WERI-Rb-1 (cell line): ENCODE measurements at places on chromosomes 4 and X.

DNA sequence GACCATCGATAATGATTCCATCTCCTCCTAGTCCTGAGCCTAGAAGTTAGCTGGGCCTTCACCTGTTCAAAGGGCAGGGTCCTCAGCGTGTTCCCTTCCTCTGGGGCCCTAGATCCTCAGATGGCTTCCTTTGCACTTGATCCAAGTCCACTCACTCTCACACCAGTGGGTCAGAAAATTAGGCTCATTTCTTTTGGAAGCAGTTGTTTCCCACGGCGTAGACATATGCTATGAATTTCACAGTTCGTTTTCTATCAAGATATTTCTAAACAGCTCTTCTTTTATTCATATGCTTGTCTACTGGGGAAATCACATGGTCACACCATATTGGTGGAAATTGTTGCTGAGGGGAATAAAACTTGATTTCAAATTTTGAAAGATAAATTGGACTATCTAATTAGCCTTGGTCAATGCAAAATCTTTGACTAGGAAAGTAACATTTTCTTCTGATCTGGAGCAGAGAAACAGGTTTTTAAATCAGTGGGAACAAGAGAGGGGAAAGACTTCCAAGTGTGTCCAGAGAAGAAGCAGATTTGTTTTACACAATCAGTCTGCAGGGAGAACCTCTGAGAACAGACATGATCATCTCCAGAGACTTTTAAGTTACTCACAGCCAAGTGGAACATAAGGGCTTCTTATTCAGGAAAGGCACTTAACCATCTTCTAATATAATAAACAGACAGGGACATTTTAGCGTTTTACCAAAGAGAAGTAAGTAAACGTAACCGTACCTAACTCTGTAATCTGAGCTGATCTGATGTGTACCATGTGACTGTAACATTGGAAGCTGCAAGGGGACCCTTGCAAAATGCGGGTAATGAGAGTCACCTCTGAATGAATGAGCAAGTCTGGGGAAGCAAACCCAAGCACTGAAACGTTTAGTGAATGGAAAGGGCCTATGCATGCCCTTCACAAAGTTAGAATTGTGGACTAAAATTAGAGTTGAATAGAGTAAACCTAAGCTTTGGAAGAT lies 455.7 kb upstream of the FAT1 start:
- no peak for DNase-seq

DNA sequence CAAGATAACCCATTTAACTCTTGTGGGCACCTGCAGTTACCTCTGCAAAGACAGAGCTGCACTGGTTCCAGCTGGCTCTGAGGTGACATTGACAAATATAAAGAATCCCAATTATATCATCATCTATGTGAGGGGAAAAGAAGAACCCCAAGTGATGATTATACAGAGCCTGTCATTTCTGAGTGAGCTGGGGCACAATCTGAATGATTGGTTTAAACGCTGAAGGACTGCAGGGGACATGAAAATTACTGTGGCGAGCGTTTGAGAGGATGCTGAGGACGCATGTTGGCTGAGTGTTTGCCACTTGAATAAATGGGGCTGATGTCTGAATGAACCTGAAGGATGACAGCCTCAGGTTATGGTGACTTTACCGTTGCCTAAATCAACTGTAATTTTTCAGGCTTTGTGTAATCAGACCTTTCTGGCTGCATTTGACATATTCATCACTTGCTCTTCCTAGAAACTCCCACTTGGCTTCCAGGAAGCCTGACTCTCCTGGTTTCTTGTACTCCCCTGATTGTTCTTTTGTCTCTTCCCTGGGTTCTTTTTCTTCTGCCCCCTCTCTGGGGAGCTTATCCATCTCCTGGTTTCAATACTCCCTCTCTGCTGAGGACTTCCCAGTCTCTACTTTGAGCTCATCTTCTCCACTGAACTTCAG lies 4.1 kb upstream of the HSD17B10 start:
- no peak for DNase-seq

GRCh38 chr4:24930151-24930550 lies 17.3 kb upstream of the CCDC149 start:
- DNase-seq, result no peak

GRCh38 chr4:152559641-152560040 lies 23.7 kb upstream of the FBXW7 start:
- no peak for DNase-seq

DNA sequence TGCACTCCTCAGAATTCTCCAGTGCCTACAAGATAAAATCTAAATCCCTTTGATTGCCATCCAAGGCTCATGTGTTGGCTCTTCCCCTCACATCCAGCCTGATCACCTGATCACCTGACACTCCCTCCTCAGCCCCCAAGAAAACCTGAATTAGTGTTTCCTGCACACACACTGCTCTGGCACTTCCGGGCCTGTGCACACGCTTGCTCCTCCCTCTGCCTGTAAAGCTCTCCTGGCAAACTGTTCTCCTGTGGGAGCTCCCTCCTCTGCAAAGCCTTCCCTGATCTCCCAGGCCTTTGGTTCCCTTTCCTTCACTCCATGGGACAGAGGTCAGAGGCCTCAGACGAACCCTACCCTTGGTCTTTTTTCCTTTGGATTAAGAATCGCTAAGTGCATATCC lies 19.9 kb downstream of the PHKA2 start:
- DNase-seq, result peak; percentile 14

- DNase-seq, result no peak
Measured at GRCh38 chr4:20883677-20884076, 183.4 kb downstream of the PACRGL start.

DNA sequence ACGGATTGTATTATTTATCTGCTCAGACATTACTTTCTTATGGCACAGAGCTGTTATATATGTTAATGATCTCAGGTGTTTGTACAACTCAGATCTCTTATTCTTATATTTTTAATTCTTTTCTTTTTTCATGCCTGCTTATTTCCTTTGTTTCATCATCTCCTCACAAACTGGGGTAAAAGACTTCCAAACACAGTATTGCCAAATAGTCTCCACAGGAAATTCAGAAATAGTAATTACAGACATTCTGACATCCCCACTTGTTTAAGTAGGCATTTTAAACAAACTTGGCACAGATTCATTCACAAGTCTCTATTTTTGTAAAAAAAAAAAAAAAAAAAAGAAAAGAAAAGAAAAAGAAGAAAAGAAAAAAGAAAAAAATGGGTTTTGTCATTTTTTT lies 129.7 kb upstream of the USP38 start:
- DNase-seq, result no peak

GRCh38 chr4:95867919-95868318 lies 28.0 kb downstream of the PDHA2 start:
- DNase-seq, result no peak

DNA sequence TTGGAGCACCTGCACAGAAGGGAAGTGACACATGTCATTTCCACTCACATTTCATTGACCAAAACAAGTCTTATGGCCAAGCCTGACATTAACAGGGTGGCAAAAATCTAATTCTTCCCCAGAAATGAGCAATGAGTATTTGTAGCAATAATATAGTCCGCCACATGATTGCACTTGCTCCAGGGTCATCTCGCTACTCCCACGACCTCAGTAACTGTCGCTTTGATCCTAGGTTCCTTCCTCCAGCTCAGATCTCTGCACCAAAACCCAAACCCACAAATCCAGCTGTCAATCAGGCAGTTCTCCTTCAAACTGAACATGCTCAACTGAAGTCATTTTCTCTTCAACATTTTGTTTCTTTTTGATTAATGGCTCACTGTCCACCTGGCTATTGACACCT lies 25.2 kb upstream of the PTTG2 start:
- DNase-seq, result no peak

DNA sequence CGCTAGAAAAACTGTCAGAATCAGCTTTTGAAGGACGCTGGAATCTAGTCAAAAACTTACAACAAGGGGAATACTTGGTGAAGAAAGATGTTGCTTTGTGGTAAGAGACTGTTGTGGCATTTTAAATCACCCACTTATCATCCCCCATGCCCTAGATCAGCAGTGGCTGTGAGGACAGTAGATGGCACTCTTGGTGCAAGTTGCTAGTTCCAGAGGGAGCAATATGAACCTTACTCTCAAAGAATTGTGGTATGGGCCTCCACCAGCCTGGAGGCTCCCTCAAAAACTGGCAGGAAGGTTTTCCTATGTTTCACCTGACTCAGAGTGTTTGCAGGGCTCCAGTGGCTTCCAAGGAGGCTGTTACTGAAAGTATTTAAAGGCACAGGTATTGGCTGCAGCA lies 37.7 kb upstream of the SLC16A2 start:
- peak; percentile 28 for DNase-seq

DNA sequence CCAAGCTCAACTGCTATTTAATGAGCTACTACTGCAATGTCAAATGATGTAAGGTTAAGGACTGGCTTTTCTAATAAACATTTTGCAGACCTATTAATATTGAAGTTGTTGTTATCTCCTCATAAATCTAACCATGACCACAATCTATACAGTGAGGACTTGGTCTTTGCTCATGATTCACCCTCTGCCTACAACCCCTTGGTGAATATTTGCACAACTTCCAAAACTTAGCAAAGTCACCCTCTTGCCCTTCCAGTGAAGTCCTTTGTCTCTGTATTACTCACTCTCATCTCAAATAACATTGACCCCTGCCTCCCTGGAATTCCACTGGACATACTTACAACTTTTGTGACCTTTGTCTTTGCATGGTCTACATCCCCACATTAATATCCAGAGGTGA lies 204.5 kb downstream of the KCNIP4 start:
- DNase-seq, result no peak

- no peak for DNase-seq
Measured at GRCh38 chr4:14767142-14767541, 235.1 kb upstream of the CPEB2 start.

- DNase-seq, result peak; percentile 19
Measured at GRCh38 chrX:107716118-107716684, 59.4 kb downstream of the TSC22D3 start.

DNA sequence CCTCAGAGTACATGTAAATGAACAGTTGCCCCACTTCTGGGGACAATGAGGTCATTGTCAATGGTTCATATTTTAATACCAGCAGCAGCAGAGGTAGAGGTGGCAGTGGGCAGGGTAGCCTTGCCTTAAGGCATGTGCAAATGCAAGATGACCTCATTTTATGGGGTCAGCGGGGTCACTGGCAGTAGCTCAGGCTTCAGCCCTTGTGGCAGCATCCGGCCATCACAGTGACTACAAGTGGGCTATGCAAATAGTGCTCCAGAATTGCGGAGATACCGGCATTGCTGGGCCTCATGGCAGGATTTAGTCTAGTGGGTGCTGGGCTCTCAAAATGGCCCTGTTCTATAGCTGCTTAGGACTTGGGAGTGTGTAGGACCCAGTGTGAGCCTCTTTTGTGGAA lies 144.7 kb downstream of the FAM47A start:
- DNase-seq, result no peak

DNA sequence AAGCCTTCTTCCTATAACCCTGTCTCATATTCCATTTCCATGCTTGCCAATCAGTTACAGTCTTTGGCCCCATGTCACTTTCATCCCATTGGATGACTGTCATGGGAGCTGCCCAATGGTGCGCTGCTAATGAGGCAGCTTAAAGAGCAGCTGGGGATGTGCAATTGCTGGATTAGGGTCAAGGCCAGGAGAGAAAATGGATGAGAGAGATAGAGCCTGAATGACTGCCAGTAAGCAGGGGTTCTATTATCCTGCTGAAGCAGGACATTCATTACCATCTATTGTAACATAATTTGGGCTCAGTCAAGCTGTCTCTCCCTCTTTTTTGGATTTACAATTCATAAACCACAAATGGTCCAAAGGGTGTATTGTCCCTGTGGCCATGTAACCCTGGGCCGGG lies 909.0 kb downstream of the CENPC start:
- peak; percentile 7 for DNase-seq

DNA sequence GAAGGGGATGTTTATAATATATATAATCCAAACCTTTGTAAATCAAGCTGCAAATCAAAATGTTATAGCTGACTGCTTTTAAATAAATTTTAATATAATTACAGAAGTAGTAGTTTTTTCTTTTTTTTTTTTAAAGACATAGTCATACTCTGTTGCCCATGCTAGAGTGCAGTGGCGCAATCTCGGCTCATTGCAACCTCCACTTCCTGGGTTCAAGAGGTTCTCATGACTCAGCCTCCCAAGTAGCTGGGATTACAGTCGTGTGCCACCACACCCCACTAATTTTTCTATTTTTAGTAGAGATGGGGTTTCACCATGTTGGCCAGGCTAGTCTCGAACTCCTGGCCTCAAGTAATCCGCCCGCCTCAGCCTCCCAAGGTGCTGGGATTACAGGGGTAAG lies 178.7 kb downstream of the FBXW7 start:
- no peak for DNase-seq

DNA sequence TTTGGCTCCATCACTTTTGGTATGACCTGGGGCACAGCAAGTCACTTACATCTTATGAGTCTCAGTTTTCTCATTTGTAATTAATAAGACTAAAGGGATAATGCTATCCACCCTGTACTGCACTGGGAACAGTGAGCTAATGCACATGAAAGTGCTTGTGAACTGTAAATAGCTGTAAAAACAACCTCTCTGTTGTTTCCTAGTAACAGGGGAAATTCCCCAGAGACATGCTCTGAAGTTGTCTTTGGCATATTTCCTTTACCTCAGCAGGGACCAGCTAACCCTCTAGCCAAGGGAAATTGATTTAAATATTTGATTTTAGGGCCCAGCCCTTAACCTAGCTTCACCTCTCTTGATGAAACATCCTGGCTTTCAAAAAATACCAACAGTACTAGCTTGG lies 6.1 kb upstream of the CYSLTR1 start:
- DNase-seq, result no peak

- no peak for DNase-seq
Measured at GRCh38 chr4:168839758-168840391, 170.2 kb downstream of the CBR4 start.

- DNase-seq, result no peak
Measured at GRCh38 chr4:145795521-145795920, 115.6 kb downstream of the C4orf51 start.

DNA sequence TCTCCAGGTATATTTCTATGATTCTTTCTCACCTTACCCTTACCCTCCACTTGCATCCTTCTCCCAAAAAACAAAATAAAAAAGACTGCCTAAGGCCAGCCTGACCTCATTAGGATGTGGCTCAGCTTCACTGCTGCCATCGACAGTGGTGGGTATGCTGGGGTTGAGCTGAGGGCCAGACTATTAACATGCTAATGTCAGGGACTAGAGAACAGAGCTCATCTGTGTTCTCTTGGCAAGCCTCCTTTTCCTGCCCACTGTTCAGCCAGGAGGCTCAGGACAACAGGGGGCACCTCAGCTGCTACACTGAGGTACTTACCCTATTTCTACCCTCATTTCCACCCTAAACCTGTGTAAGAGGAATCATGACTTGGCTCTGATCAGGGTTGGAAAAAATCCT lies 59.3 kb downstream of the MSN start:
- DNase-seq, result no peak

GRCh38 chr4:98610926-98611676 lies 47.3 kb downstream of the TSPAN5 start:
- DNase-seq, result peak; percentile 62

- DNase-seq, result no peak
Measured at GRCh38 chrX:720825-721224, 90.2 kb downstream of the SHOX start.
